ENCODE measurements at places on chromosomes 6 and 20.
A peak's percentile ranks its signal among the peaks of the same experiment; 100 is the strongest.

DNA sequence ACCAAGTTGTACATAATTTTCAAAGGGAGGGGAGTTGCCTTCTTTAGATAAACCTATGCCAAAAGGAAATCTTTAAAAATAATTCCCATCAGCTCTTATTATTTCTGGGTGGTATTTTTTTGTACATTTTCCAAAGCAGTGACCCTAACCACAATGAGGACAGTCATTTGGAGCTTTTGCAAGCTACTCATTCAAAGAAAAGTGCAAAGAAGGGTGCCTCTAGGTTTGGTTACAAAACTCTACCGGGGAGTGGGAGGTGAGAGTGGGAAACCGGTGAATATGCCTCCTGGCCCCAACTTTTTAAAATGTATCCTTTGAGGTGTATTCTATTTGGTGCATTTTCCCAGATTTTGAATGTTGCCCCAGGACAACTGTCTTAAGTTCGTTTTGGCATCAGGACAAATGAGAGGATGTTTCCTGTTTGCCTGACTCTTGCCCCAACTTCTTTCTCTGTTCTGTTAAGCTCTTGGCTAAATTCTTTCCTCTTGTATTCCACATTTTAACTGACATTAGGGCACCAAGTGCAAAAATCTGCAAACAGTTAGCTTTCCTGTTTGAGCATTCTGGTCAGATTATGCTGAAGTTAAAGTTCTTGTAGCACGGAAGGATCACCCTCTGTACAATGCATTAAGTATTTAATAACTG is 78.9 kb downstream of the SLX4IP start:
- no peak for DNase-seq

DNA sequence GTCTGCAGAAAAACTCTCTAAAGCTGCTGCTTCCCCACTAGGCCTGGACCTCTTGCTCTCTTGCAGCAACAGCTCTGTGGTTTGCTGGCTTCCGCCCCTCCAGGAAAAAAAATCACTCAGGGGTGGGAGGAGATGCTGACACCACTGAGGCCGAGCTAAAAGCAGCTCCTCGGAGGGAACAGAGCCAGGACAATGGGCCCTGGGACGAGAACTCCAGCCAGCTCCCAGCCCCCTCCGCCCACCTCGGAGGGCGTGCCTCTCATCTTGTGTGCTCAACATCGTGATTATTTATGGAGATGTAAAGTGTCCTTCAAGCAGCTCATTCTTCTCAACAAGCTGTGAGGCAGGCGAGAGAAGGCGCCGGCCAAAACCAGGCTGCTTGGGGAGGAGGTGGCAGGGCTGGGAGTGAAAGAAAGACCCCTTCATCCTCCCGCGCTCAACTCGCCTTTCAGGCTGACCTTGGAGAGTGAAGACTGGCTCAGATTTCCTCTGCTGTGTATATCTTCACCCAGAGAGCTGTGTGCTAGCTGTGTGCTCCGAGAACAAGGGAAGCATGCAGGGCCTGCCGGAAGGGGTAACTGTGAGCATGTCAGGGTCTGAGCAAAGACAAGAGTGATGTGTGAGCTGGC is 53.5 kb upstream of the LRFN2 start:
- no peak for DNase-seq

GRCh38 chr6:25326126-25326525 is 47.0 kb downstream of the CARMIL1 start:
- no peak for DNase-seq

DNA sequence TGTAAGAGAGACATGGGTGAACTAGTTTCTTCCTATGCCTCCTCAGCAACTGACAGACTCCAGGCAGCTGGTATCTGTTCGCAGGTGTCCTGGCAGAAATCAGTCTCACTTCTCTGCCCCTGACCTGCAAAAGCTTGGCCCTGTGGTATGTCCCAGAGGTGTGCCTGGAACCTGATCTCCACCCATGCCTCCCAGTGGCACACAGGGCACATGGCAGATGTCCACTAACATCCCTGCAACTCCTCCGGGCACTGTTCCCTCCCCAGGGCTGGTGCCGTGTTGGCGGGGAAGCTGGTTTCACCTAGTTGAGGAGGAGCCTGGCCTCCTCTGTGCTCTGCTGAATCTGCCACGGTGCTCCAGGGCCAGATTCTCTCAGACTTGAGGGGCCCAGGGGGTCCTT is 123.3 kb upstream of the GGTLC1 start:
- no peak for DNase-seq

DNA sequence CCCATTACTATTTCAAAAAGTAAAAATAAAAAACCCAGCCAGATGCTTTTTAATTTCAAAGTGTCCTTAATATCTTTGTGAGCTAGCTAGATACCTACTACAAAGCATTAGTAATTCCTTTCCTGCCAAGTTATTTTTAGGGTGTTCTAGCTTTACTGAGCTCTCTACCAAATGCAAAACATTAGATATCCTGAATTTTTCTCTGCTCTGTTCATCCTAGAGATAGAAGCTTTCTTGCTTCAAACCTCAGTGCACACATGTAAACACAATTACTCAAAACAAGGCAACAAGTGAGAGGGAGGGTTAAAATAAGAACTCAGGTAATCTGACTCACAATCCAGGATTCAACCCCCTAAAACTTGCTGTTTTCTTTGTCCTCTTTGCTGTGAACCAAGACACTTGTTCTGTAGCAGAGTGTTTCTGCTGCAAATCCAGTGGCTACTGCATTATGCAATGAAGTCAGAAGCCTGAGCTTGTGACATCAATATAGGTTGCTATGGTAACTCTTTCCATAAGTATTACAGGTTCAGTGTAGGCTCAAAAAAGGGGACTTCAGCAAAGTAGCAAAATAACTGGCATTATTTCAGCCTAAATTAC is 72.6 kb upstream of the STXBP5 start:
- no peak for DNase-seq

- no peak for DNase-seq
Measured at GRCh38 chr6:119346936-119347335, 2.6 kb downstream of the MAN1A1 start.

DNA sequence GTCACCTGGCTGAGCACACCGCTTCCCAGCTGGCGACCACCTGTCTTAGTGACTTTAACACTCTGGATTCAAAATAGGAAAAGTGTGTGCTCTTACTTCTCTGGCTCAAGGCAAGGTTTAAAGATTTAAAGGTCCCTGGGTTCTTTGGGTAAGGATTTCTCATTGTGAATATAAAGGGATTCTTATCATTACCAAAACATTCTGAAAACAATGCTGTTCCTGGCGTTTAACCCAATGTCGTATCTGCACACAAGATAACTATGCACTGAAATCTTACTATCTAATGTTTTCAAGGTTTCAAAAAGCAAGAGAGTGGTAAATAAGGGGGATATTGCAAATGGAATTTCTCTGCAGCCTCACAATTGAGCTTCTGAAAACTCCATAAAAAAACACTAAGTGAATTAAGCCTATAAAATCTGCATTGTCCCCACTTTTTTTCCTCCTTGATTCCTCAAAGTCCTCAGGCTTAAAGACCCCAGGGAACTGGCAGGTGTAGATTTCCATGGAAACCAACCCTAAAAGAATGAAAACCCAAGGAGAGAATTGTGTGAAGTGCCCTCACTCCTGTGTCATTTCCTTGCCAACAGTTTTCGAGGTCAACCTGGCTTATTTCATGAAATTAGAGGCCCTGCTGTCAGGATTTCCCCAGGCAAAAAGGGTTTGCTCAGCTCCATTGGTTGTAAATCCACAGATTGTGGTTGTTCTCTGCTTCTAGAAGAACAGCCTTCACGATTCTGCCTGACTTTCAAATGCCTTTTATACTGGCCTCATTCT is 44.0 kb downstream of the BMP2 start:
- no peak for DNase-seq

GRCh38 chr6:101851911-101852310 is 458.4 kb downstream of the GRIK2 start:
- no peak for DNase-seq

DNA sequence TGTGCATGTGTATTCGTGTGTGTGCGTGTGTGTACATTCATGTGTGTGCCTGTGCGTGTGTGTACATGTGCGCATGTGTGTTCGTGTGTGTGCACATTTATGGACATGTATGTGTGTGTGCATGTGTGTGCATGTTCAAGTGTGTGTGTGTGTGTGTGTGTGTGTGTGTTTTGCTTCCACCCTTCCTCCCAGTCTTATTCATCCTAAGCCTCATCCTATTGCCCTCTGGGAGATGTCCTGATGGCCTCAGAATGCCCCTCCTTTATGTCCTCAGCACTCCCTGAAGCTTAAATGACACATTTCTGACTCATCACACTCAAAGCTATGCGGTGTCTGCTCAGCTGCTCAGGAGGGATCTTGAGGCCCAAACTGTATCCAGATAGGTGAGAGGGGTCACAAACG is 76.6 kb upstream of the CCDC167 start:
- DNase-seq: no peak

GRCh38 chr6:17622144-17622543 is 22.0 kb downstream of the FAM8A1 start:
- no peak for DNase-seq

GRCh38 chr20:8223091-8223870 is 91.2 kb downstream of the PLCB1 start:
- no peak for DNase-seq

DNA sequence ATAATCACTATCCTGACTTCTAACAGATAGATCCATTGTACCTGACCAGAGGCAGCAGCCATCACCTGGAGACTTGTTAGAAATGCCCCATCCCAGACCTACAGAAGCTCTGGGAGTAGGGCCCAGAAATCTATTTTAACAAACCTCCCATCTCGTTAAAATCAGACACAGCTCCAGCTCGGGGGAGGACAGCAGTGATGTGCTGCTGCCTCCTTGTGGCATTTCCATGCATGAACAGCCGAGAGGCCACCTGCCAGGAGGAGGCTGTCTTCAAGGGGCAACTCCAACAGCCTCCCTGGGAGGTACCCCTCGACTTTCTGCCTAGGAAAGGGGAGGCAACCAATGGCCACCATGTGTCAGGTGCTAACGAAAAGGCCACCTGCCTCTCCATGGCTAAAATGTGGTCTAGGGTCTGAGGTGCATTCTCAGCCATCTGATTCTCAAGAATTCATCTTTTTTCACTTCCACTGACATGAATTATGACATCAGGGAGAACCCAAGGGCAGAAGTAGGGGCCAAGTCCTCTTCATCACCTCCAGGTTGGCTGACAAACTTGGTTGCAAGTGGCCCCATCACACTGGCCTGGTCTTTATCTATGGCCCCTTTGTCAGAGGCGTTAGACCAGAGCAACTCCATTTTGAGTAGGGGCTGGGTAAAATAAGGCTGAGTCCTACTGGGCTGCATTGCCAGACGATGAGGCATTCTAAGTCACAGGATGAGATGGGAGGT is 12.2 kb upstream of the KCNK15 start:
- peak; percentile 55 for DNase-seq

- DNase-seq: no peak
Measured at GRCh38 chr20:17768271-17768670, 68.5 kb downstream of the BANF2 start.

DNA sequence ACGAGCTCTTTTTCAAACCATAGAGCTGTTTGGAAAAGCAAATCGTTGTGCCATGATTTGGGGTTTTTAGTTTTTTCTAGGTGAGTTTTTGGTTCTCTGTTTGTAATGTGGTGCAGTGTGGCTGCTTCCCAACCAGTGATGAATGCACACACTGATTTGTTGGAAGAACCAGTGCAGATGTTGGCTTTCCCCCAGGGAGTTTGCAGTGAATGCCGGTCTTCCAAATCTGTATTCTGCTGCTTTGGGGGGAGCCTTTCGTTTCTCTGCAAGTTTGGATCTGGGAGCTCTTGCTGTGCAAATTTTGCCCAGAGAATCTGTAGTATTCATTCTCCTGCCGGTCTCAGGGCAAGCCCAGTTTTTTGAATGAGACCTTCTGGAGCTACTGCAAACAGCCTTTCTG is 14.5 kb downstream of the HECA start:
- no peak for DNase-seq

- DNase-seq: no peak
Measured at GRCh38 chr6:3549314-3549940, 92.6 kb upstream of the SLC22A23 start.

DNA sequence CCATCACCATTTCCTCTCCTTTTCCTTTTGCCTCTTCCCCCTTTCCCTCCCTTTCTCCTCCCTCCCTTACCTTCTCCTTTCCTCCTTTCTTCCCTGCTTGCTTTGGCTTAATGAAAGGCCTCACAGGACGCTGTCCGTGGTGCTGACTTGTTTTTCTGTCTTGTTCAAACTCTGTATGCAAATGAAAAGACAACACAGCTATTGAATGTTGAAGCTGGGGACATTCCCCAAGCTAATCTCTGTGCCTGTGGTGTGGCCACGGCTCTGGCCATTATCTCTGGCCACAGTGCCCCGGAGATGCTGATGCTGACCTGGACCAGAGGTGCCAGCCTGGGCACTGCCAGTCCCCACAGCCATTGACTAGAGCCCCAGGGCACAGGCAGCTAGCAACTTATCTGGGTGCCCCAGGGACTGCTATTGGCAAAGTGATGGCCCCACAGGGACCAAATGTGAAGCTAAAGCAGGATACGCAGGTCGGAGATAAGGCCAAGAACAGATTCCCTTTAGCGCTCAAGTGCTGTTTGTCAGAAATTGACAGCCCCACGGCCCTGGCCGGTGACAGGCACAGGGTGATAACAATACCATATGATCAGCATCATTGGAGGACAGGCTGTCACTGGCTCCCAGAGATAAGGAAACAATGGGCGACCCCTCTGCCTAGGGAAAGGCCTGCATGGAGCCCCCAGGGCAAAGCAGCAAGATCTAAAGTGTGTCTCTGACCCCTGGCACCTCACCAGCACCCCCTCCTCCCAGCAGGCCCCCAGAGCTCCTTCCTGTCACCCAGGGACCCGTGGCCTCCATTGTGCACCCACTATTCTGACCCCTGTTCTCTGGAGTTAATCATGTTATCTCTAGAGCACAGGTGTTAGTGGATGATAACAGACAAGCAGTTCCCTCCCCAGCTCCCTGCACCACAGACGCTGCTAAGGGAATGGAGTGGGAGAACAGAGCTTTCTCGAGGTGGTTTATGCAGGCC is 31.6 kb upstream of the SLC32A1 start:
- peak; percentile 42 for DNase-seq

DNA sequence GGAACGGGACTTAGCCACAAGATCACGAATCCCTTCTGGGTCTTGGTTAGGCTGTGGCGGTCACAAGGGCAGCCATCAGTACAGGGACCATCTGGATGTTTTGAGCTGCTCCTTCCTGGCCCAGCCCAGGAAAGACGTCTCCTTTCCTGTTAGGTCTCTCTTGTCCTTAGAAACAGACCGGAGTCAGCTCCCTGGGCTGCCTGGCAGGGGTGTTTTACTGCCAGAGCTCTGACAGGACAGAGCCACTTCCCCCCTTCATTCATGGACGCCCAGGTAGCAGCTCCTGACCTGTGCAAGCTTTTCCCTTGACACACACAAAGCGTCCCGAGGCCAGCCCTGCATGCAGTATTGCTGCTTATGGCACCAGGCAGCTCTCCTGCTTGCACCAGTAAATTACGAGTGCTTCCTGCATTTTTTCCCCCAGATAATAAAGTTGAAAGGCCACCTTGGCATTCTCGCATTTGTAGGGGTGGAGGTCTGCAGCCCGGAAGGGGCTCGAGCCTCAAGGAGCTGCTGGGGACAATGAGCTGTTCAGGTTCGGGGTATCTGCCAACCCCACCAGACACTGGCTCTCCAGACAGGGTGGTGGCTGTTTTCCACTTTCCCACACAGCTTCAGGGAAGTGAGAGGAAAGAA is 87.4 kb downstream of the NOL4L start:
- DNase-seq: no peak

GRCh38 chr6:82076916-82077315 is 170.6 kb downstream of the IBTK start:
- no peak for DNase-seq
